ENCODE measurements at places on chromosomes 16 and 17.

DNA sequence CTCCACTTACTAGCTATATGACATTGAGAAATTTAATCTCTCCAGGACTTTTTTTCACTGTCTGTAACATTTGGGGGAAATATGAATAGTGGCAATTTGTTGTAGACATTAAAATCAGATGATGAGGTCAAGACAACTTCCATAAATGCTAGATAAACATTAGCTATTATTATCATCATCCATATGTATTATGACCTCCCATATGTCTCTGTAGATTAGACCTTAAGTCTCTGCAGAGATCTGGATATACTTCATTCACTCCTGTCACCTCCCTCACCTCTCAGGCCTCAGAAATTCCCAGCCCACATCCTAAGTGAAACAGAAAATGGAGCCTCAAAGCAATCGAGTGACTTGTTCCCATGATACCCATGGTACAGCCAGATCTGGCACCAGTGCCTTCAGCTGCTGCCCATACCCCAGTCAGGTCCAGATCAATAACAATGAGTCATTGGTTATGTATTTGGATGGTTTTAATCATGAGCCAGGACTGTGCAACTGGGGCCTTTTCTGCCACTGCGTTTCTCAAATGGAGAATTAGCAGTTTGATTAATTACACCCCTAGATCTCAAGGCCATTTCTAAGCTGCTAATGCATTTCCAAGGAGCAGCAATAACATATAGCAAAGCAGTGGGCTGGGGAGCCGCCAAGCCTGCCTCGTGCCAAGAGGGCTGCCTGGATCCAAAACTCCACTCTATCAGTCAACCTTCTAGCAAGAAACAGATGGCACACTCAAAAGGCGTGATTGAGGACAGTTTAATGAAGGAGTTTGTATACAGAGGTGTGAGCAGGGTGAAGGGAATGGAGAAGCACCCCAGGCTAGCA lies 2.6 kb upstream of the FDXR start:
- no peak for DNase-seq

DNA sequence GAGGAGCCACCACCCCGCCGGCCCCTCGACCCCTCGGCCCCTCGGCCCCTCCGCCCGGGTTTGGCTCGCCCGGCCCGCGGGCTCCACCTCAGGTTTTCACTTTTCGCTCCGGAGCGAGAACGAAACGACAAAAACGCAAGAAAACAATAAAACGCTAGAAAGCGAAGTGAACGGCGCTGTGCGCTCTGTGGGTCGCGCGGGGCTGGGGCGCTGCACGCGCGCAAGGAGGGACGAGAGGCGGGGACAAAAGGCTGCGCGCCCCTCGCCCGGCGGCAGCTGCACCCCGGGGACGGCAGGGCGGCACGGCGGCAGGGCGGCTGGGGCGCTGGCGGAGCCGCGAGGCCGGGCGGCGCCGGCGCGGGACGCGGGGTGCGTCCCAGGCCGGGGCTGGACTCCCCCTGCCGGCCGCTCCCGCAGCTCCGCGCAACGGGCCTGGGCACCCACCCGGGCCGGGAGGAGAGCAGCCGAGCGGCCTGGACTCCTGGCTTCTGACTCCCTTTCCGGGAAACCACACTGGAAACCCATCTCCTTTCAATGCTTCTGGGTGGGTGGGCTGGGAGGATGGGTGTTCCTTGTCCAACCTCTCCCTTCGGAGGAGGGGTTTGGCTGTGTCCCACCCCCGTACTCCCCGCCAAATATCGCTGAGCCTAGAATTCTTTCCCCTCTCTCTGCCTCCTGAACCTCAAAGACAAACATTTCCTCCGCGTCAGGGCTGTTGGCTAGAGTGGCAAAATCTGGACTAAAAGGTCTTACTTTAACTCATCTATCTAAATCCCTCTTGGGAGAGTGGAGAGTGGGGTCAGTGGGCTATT lies 9.9 kb downstream of the TBX2 start:
- DNase-seq = peak; percentile 53

- no peak for DNase-seq
These were observed 87.7 kb downstream of the KCNJ12 start for GRCh38 chr17:21463779-21464407.

DNA sequence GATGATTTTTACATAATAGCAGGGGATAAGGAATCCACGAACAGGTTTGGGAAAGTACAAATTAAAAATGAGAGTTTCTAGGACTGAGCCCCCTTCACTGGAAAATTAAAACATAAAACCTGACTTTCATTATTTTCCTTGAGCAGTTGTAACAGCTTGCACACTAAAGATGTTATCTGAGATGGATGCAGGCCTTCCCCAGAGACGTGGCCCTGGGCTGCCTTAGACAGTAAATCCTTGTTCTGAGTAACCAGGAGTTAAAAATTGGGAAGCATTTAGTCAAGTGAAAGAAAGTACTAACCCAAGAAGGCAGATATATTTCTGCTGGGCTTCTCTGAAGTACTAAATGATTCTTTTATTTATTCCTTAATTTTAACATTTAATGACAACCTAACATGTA lies 432.2 kb upstream of the KIF2B start:
- no peak for DNase-seq

- no peak for DNase-seq
These were observed 644 bp downstream of the SEC14L5 start for GRCh38 chr16:4958510-4959438.

- DNase-seq = no peak
These were observed 25.8 kb upstream of the ACSF3 start for GRCh38 chr16:89067677-89068443.

GRCh38 chr17:9330141-9330540 lies 245.5 kb downstream of the STX8 start:
- no peak for DNase-seq

GRCh38 chr17:46788796-46789195 lies 29.7 kb downstream of the WNT3 start:
- no peak for DNase-seq

GRCh38 chr16:63315229-63315628 lies 1279.0 kb upstream of the CDH8 start:
- no peak for DNase-seq

GRCh38 chr16:648071-648780 lies 939 bp upstream of the WDR90 start:
- DNase-seq = peak; percentile 75

DNA sequence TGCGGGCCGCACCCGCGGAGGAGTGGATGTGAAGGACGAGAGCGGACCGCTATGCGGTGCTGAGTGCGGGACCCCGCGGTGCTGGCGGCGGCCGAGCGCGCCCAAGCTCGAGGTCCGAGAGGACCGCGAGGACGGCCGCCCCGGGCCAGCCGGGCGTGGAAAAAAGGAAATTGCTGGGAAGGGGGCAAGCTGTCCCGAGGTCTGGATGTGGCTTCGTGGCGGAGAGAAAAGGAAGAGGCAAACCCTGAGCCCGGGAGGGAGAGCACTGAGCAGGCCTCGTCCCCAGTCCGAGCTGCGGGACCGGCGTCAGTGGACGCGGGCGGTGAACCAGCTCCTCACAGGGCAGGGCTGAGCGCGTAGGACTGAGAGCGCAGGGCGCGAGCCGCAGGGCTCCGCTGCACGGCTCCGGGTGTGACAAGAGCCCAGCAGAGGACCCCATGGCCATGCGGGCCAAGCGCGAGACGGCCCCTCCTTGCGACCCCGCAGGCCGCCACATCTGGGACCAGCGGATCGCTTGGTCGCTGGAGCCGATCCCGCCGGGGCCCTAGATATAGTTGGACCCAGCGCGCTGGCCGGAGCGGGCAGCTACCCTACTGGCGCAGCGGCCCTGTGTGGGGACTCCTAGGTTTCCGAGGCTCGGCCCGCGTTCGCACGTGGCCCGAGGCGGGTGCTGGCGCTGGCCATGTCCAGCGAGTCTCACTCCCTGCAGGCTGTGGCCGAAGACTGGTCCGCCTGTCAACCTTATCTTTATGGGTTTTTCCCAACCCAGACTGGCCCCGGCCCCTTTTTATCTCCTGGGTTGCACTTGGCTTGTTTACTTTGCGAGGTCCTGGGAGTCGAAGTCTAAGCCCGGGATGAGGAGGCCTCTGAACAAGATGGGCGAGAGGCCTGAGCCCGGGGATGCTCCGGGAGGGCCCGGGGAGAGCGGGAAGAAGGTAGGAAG lies 2.4 kb downstream of the TBX4 start:
- no peak for DNase-seq

- DNase-seq = no peak
These were observed 82.6 kb upstream of the GNAO1 start for GRCh38 chr16:56108724-56109123.

- no peak for DNase-seq
These were observed 723 bp downstream of the NTHL1 start for GRCh38 chr16:2046893-2047329.
